Activated T-cell treated with anti-CD3 and anti-CD28 coated beads for 4 hours (primary cell): ENCODE measurements at places on chromosomes 5 and 9.

DNA sequence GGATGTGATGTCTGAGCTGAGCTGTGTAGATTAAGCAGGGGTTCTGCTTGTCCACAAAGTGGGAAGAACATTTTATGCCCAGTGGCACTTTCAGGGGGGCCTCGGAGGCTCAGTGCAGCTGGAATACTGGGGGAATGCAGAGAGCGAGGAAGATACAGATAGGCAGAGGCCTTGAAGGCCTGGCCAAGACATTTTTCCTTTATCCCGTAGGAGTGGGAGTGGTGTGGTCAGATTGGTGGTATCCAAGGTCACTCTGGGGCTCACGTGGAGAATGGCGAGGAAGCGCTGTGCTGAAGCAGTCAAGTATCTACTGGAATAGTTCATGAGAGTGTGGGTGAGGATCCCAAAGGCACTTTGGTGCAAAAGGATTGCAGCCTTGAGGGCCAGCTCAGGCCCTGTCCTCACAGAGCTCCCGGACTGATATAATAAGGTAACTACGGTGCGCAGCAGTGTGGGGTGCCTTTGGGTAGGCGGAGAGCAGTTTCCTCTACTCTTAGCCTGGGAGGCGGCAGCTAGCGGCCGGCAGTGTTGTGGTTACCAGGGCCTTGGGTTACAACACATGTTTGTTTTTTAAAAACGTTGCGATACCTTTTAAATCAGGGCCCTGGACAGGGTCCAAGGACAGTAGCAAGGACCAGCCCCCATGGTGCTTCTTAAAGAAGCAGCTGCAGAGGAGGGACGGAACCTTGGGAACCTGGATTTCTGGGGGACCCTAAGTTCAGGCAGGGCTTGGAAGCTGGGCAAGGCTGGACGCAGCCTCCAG, 10.8 kb upstream of the CCDC69 start:
- no peak for DNase-seq

DNA sequence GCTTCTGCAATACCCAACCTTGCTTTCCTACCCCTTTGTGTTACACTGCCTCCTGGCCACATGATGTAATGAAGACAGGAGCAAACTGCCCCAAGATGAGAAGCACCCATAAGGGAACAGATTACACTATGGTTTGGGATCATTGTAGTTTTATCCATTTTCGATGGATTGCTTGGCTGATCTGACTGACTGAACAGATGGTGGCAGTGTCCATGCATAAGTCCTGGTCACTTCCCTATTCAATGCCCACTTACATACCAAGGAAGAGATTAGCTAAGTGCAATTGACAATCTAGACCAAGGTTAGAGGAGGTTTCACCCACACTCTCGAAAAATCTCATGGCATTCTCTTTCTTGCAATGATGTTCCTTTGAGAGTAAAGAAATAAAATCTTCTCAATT, 319.9 kb downstream of the RAB3C start:
- no peak for DNase-seq

DNA sequence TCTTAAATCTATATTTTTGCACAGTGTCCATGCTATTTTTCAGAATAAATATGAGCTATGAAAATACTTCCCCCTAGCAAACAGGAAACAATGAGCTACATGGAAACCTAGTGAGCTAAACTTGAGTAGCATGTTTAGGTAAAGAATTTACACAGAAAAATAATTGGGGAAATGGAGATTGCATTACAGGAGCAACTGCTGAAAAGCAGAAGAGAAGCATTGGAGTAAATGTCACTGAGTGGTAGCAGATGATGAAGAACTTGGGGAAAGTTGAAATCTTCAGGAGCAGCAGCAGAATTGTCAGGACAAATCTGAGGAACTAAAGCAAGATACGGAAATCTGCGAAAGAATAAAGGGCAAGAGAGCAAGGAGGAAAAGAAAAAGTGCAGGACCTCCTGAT, 610.3 kb downstream of the TLE1 start:
- no peak for DNase-seq

- no peak for DNase-seq
Measured at GRCh38 chr5:3197304-3198073, 398.1 kb upstream of the IRX1 start.

GRCh38 chr5:141609044-141609443, 9.8 kb downstream of the DIAPH1 start:
- DNase-seq: no peak

GRCh38 chr9:99762470-99762869, 59.2 kb upstream of the NR4A3 start:
- DNase-seq: no peak
